ENCODE measurements at places on chromosomes 1 and 21.

DNA sequence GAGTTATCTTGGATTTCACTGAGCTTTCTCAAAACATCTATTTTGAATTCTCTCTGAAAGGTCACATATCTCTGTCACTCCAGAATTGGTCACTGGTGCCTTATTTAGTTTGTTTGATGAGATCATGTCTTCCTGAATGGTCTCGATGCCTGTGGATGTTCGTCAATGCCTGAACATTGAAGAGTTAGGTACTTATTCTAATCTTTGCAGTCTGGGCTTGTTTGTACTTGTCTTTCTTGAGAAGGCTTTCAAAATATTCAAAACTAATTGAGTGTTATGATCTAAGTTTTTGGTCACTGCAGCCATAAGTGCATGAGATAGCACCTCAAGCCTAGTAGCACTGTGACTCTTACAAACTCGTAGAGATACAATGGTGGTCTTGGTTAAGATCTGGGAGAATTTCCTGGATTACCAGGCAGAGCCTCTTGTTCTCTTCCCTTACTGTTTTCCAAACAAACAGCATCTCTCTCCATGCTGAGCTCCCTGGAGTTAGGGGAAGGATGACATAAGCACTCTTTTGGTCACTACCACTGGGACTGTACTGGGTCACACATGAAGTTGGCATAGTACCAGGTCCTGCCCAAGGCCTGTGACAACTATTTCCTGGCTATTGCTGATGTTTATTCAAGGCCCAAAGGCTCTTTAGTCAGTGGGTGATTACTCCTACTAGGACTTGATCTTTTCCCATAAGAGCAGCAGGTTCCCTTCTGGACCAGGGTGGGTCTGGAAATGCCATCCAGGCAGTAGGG lies 25.6 kb downstream of the SLC22A15 start:
- DNase-seq: no peak

DNA sequence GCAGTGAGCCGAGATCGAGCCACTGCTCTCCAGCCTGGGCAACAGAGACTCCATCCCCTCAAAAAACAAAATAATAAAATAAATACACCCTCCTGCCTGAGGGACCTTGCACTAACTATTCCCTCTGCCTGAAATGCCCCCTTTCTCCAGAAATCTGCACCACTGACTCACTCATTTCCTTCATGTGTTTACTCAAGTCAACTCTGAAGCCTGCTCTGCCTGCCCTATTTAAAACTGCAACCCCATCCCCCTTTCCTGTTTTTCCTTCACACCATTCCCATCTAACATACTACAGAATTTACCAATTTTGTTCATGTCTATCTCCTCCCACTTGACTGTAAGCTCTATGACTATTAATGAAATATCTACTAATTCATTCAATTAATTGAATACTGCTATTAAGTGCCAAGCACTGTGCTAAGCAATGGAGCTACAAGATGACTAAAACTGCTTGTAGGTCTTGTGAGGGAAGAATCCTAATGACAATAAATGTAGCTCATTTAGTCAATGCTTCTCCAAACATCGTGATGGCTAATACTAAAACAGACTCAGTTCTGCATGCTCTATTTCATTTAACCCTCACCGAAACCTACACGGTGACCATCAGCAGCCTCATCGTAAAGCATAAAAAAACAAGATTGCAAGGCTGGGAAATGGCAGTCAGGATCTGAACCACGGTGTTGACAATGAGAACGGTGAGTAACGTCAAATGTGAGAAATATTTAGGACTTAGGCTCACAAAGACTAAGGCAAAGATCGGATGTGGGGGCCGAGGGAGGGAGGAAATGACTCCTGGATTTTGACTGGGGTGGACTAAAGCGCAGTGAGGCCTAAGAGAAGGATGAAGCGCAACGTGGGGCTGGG lies 749 bp upstream of the TMEM39B start:
- DNase-seq: no peak

GRCh38 chr1:24121406-24121805 lies 9.5 kb upstream of the MYOM3 start:
- DNase-seq: no peak

DNA sequence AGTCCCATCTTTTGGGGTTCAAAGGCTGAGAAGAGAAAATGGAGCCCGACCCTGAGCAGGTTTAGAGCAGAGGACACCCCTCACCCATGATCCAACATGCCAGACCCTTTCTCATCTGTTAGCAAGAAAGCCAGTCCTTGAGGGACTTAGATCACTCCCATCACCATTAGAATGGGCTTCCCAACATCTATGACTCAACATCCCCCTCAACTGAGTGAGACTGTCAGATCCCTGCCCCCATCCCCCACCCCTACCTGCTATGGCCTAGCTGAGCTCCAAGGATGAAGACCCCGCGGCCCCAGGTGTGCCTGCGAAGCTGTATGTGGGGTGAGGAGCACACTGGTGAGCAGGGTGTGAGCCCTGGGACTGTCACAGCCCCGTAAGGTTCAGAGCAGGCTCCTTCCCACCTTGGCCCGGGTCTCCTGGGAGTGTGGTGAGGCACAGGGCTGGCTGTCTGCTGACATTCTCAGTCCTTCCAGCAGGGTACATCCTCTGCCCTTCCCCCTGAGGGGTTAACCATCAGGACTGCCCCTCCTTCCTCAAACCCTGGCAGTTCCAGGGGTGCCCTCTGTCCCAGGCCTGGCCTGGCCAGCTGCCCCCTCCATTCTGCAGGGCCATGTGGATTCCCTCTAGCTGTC lies 21.4 kb upstream of the BLACAT1 start:
- no peak for DNase-seq

- DNase-seq: no peak
Measured at GRCh38 chr1:168729405-168729802, 398 bp upstream of the DPT start.

DNA sequence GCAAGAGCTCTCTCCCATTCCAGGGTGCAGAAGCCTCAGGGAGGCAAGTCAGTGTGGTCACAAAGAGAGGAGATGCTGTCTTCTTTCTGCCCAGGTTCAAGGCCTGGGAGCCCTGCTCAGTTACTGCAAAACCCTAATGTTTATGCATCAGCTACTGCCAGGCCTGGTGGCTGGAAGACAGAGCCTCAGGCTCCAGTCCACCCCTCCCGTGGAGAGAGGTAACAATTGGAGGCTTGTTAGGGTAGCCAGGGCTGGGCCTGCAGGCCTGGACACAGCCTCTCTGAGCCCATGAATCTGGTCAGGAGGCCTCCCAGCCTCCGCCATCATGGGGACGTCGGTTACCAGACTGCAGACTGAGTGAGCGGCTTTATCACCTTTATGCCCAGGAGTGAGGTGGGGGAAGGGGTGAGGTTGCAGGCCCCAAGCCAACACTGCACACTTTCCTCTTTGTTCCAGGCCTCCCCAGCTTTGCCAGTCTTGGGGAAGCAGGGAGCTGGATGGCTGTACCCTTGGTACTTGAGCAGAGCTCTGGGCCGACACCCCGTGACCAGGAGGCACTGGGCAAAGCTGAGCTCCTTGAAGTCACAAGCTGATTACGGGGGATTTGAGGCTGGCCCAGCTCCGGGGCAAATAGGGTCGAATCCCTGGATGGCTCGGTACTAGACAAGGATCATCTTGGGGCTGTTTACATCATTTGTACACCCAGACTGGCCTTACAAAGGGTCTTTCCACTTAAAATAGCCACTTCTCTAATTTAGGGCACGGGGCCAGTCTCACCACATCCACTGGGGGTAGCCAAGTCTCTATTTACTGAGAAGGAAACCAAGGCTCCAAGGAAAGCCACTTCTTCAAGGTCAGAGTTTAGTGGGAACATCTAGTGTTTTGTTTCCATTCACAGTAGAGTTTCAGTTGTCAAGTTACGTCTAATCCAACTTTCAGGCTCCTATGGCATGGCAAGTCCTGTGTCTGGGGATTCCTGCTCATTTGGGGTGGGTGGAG lies 5.2 kb downstream of the SLC2A1 start:
- no peak for DNase-seq

DNA sequence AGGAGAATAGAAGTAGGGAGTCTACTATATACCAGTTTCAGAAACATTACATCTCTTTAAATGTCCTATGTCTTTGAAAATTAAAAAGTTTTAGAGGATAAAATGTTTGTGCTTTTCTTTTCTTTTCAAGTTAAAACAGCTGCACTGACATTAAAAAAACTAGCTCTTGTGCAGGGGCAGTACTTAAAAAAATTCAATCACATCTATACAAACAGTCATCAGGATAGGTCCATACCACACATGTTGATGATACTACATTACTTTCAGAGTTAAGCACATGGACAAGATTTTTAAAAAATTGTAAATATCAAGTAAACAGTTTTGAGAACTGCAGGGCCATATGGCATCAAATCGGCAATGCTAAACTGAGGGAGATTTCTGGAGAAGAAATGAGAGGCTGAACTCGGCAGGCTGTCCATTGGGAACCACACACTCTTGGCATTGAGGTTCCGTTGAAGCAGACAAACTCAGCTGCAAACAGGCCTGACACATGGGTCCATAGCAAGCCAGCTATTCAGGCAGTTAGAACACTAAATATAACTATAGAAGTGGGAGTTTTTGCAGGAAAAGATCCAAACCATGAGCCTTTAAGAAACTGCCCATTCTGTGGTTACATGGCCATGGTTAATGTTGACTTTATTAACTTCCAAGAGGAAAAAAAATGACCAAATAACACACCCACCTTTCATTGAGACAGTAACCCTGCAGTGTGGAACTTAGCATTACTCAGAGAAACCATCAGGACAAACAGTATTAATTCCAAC lies 84.5 kb upstream of the BCL10 start:
- no peak for DNase-seq

- no peak for DNase-seq
Measured at GRCh38 chr1:45569571-45569961, 14.3 kb upstream of the NASP start.

DNA sequence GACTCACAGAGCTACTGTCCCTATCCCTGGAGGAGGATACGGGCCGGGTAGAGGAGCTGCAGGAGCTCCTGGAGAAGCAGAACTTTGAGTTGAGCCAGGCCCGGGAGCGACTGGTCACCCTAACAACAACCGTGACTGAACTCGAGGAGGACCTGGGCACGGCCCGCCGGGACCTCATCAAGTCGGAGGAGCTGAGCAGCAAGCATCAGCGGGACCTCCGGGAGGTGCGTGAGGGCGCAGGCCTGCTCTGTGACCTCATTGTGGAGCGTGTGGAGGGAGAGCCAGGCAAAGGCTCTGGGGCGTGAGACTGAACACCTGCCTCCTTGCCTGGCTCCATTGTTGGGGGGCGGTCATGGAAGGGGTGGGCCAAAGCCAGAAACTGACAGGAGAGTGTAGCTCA lies 19.0 kb downstream of the PPFIA4 start:
- no peak for DNase-seq

DNA sequence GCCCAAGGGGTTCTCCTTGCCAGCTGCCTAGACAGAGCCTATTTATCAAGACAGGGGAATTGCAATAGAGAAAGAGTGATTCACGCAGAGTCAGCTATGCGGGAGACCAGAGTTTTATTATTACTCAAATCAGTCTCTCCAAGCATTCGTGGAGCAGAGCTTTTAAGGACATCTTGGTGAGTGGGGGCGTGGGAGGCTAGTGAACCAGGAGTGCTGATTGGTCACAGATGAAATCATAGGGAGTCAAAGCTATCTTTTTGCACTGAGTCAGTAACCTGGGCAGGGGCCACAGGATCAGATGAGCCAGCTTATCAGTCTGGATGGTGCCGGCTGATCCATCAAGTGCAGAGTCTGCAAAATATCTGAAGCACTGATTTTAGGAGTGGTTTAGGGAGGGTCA lies 64.8 kb upstream of the MRPS6 start:
- DNase-seq: no peak

- DNase-seq: peak; percentile 51
Measured at GRCh38 chr1:152926091-152926490, 17.7 kb downstream of the IVL start.

GRCh38 chr1:171438441-171438840 lies 46.9 kb upstream of the PRRC2C start:
- DNase-seq: no peak

DNA sequence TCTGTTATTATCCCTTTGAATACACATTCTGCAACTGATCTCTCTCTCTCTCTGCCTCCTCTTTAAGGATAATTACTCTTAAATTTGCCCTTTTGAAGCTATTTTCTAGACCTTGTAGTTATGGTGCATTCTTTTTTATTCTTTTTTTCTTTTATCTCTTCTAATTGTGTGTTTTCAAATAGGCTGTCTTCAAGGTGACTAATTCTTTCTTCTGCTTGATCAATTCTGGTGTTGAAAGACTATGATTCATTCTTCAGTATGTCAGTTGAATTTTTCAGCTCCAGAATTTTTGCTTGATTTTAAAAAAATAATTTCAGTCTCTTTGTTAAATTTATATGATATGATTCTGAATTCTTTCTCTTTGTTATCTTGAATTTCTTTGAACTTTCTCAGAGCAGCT lies 95.6 kb upstream of the GPR52 start:
- DNase-seq: no peak

- no peak for DNase-seq
Measured at GRCh38 chr1:56978819-56979218, 13.0 kb upstream of the C8B start.

- no peak for DNase-seq
Measured at GRCh38 chr1:27593678-27594563, 10.0 kb downstream of the AHDC1 start.

GRCh38 chr1:74422421-74423292 lies 89.8 kb downstream of the LRRC53 start:
- DNase-seq: no peak

DNA sequence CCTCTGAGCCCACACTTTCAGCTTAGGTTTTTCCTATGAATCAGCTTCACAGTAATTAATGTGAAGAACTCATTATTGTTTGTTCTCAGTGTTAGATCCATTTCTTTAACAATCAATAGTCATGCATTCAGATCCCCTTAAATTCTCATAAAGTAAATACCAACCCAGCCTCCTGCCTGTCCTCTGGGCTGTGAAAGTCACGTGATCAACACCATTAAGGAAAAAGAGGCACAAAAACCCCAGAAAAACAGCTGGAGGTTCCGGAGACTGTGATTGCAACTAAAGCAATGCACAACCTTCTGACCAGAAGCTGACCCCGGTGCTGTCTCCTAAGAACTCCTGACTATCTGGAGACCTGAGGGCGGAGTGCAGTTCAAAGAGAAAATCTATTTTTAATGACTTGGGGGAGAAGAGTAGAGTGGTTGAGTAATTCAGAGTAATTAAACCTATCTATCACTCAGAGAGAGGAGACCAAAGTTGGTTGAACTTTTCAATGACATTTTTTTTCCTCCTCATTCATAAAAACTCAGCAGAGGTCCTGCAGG lies 132.5 kb downstream of the PLXNA2 start:
- no peak for DNase-seq

- DNase-seq: no peak
Measured at GRCh38 chr1:10014016-10014415, 17.0 kb downstream of the RBP7 start.

DNA sequence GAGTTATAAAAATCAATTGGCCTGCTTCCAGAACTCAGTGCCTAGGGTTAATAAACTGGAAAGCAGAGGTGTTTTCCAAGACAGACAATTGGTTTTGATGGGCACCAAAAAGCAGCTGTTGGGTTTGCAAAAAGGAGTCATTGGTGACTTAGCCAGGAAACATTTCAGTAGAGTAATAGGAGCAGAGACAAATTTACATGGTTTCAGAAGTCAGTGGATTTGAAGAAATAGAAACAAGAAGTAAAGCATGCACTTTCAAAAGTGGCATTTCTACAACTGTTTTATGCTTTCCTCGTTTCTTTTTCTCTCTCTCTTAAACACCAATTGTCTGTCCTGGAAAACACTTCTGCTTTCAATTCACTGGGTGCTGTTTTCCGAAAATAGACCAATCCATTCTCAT lies 87.8 kb downstream of the GLUL start:
- DNase-seq: peak; percentile 34

GRCh38 chr1:64060611-64061302 lies 142.7 kb upstream of the UBE2U start:
- no peak for DNase-seq
